NCI-H2171 treated with DMSO at 0.1 percent for 48 hours (cell line): ENCODE measurements at places on chromosomes 16 and 17.

DNA sequence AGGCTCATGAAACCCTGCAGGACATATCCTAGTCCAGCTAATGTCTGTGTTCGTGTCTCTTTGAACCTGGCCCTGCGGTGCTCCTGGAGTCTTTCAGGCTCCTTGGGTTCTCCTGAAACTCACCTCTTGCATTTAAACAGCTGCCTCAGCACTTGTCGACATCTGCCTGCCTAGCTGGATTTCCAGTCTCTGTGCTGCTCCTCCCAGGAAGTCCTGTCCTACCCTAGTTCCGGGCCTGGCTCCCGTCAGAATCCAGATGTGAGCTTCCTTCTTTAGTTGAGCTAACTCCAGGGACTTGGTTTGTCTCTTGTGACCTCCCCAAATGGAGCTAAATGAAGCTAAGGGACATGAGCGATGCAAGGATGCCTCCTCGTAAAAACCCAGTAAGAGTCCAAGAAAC is 155.2 kb upstream of the PIRT start:
- no peak for DNase-seq

DNA sequence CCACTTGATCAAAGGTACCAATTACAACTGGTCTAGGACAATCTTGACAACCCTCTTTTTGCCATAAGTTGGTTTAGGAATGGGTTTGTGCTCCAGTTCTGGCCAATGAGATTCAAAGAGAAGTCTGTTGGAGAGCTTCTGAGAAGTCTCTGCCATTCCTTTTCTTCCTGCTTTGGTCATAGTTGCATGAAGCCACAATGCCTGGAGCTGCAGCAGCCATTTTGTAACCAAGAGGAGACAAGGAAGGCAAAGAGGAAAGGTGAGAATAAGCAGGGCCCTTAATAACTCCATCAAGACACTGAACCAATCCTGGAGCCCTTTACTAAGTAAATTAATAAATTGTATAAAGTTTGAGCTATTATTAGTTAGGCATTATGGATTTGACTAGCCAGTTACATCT is 3.4 kb upstream of the C17orf50 start:
- DNase-seq, result no peak

- no peak for DNase-seq
Measured at GRCh38 chr17:55430541-55431288, 9.1 kb upstream of the MMD start.

- no peak for DNase-seq
Measured at GRCh38 chr16:57131351-57131970, 39.1 kb downstream of the CPNE2 start.

DNA sequence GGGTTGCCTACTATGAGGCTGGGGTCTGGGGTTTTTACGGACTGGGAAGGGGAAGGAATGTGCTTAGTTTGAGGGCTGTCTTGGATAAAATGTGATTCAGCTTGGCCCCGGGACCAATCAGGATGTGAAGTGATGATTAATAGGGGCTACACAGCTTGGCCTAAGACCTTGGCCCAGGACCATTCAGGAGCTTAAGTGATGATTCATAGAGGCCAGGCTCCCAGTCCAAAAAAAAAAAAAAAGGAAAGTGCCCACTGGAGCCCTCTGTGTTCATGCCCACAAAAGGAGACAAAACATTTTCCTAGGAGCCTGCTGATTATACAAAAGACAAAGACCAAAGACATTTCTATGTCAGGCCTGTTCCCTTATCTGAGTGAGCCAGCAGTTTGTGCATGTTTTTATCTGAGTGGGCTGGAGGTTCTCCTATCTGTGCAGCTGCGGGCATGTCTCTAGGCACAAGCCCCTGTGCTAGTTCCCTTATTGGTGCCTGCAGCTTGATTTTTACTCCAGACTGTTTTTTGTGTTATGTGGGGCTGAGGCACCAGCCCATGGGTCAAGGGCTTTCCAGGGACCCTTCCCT is 898.2 kb upstream of the GOT2 start:
- DNase-seq, result no peak

GRCh38 chr16:8634991-8635736 is 13.7 kb downstream of the METTL22 start:
- no peak for DNase-seq

DNA sequence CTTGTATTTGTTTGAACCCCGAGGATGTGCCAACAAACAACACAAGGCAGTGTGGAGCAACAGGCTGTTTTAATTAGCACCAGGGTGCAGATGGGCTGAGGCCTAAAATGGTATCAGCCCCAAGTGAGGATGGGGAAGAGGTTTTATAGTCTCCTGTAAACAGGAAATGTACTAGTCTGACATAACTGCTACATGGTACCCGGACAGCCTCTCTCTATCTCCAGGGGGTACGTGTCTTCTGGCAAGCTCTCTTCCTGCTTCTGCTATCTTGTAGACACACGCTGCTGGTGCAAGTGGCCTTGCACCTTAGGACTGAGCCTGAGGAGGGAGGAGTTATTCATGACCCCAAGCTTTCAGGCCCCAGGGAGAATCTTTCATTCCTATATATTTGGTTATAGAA is 2451.0 kb downstream of the TP53TG3F start:
- no peak for DNase-seq

DNA sequence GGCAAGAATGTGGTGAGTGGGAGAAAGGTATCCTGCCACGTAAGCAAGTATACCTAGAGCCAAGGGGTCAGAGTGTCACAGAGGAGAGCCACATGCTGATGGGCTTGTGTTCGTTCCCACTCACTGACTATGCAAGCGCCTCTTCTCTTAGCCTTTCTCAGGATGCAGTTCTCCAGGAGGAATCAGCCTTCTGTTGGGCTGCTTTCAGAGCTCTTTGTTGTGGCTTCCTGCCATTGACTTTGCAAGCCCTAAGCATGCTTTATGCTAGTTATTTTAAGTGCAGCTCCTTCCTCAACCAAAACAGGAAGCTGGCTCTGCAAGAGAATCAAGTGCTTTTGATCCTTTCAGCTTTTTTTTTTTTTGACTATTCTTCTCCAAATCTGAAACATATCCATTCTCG is 66.6 kb downstream of the SIAH1 start:
- no peak for DNase-seq

DNA sequence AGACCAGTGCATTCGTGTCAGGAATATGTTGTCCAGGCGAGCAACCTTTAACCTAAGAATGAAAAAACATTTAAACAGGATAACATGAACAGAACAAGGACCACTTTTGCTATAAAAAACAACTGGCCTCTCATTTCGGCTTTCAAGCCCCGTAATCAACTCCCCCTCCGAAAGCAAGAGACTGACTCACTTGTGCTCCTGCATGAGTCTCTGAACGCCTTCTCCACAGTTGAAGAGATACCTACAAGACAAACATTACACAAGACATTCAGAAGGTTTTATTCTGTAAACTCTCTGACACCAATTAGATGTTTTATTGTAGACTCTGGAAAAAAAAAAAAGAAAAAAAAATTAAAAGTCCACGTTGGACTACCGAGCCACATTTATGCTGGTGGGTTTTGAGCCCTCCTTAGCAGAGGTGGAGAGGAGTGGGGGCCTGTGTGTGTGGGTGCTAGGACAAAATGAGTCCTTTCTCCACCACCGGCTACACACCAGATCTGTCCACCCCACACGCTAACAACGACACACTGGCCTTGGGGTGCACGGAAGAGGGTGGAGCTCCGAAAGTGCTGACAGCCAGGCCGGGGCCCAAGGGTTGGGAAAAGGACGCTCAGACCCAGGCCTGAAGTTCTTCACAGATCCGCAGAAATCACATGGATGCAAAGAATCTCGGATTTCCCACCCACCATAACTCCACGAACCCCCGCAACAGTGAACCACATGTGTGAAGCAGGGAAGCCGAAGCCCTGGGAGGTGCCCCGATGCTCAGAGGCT is 759 bp downstream of the ELAC2 start:
- DNase-seq, result no peak

GRCh38 chr16:31464348-31464769 is 5.1 kb downstream of the ARMC5 start:
- DNase-seq, result no peak

- DNase-seq, result no peak
Measured at GRCh38 chr17:80959330-80960036, 32.2 kb upstream of the CHMP6 start.

DNA sequence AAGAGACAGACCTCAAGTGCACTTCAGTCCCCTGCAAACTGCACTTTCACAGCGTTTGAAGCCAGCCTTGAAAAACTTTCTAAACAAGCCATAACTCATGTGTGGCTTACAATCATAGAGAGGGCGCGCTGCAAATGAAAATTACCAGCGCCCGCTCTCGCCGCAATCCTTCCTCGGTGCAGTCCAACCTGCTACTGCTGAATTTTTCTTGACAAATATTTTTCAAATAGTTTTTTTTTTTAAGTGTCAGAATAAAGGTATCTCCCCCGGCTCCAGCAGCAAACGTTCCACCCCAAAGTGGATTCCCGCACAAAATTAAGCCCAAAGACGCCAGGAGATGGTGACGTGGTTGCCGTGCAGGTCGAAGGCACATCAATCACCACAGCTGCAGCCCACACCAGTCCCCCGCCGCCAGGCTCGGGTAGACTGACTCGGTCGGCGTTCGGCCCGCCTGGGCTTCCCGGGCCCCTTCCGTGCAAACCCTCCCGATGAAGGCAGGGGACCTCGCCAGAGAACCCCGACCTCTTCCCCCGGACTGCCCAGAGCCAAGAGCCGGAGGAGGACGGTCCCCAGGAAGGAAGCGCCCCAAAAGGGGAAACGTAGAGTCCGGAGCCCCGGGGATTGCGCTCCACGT is 630 bp downstream of the GRB2 start:
- DNase-seq, result peak; percentile 41

DNA sequence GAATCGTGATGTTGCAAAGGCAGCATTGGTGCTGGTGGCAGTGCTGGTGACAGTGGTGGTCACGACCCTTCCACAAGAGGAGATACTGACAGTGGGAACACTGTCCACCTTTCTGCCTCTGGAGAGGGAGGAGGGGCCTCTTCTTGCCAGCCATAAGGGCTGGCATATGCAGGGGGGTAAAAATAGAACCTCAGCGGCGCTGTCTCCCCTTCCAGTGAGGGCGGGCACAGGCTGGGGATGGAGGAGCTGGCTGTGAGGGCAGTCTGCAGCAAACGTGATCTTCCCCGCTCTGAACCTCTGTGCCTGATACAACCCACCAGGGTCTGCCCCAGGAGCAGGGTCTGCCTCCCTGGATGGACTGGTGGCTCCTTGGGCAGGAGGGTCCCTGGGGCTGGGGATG is 3.4 kb downstream of the RAP1GAP2 start:
- DNase-seq, result no peak

DNA sequence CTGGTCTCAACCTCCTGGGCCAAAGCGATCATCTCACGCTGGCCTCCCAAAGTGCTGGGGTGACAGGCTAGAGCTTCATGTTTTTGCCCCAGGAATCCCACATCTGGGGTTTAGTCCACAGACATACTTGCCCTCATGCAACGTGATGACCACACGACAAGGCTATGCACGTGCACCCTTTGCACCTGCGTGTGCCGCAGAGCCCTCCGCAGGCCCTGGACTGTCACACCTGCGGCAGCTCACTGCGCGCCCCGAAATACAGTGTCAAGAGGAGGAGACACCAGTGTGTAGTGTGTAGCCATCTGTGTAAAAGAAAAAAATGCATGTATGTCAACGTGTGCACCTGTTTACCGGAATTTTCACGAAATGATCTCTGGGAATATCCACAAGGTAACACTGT is 3.5 kb upstream of the MYADML2 start:
- no peak for DNase-seq

DNA sequence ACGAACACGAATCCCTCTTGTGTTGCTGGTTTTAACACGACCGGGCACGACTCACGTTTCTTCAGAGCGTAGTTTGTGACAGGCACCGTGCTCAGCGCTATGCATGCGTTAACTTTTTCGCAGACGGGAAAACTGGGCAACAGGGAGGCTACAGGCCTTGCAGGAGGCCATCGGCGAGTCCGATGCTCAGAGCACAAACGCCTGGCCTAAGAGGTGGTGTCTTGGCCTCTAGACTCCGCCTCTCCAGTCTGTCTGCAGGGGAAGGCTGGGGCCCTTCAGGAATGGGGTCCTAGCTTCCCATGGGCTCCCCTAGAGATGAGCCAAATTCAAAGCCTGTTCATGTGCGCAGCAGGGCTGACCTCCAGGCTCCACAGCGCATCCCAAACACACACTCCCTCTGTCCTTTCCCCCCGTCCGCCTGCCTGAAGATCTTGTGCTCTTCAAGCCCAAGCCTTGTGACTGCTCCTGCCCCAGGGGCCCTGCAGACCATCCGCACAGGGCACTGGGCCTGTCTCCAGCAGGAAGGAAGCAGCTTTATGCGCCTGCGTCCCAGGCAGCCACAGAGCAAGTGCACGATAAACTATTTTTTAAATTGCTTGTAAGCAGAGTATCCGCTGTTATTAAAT is 3.1 kb downstream of the CLCN7 start:
- DNase-seq, result no peak

- DNase-seq, result no peak
Measured at GRCh38 chr17:29710520-29710884, 87.8 kb upstream of the CORO6 start.

- DNase-seq, result no peak
Measured at GRCh38 chr17:81537343-81537855, 9.2 kb downstream of the FSCN2 start.

DNA sequence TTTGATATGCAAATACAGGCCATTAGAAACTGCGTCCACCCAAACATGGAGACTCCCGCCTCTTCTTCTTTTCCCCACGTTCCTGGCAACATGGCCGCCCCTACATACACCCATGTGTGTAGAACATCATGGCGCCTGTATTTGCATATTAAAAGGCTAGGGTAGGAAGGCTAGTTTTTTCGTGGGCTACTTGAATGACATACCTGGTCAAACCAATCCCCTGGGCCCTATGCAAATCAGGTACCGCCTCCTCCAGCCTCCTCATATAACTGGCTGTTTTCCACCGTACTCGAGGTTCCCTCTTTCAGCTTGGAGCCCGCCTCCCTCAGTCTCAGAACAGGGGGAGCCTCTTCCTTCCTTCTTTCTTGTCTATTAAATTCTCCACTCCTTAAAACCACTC is 840 bp upstream of the CD300LB start:
- no peak for DNase-seq

DNA sequence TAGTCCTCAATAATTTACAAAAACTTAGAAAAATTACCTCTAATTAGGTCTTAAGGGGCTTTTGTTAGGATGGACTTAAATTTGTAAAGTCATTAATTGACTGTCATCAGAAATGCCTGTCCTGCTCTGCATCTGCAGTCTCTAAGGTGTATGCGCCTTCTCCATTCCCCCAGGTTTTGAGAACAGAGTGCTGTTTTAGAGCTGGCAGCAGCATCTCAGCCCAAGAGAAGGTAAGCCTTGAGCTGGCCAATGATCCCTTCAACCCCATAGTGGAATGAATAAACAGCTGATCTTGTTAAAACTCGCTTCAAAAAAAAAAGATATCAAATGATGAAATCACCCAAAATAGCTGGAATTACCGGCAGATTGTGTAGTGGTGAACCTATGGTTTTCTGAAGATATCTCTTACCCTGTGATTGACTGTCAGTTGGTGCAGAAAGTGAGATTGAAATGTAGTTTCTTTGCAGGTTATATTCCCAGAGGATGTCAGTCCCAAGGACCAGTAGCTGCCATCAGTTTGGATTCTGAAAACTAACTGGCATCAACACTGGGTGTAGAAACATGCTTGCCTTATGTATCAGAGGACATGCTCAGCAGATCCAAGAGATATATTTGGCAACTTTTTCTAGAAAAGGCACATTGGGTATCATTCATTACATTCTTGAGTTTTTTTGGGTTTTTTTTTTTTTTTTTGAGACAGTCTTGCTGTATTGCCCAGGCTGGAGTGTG is 25.7 kb downstream of the TRPV2 start:
- DNase-seq, result no peak

GRCh38 chr16:19175492-19176262 is 7.6 kb downstream of the SYT17 start:
- DNase-seq, result no peak

GRCh38 chr16:8950580-8951077 is 13.1 kb downstream of the USP7 start:
- no peak for DNase-seq

GRCh38 chr17:81428516-81428915 is 33.3 kb downstream of the BAHCC1 start:
- DNase-seq, result no peak
